Anterior cingulate cortex (tissue), 58 donors: ENCODE measurements at places on chromosomes 2 and 18.
A peak's percentile ranks its signal among the peaks of the same experiment; 100 is the strongest.

DNA sequence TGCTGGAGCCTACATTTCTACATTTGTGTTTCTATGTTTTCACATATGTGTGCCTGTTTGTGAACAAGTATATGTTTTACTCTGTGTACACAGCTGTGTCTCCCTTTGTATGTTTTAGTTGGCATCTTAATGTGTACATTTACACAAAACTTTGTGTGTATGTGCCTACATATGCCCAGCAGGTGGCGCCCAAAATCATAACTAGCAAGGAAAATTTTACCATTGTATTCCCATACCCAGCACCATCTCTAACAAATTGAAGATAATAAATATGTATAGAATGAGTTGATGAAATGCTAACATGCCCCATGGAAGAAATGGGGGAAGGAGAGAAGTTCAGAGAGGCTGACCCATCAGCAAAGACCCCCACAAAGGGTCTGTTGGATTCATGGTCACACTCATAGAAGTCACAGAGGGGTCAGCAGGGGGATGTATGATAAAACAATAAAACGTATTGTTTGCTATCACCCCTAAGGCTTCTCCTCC is 48.1 kb downstream of the PKDCC start:
- peak; percentile 62 for DNase-seq

GRCh38 chr2:18910843-18911242 is 321.5 kb upstream of the NT5C1B start:
- DNase-seq: no peak

GRCh38 chr2:218284106-218284811 is 8.0 kb downstream of the TMBIM1 start:
- no peak for DNase-seq

DNA sequence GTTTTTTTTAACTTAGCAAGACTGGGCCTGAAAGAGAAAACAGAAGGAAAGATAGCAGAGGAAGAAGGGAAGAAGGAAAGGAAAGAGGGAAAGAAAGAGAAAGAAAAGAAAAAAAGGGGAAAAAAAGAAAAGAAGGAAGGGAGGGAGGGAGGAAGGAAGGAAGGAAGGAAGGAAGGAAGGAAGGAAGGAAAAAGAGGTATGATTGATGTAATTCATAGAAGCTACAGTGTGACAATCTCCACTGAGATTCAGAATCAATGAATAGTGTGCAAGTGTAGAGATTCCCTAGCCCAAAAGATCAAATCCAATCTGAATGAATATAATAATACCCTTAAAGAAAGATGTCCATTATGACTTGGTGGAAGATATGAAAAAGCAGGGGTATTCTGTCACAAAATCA is 126.9 kb upstream of the DNAJC10 start:
- no peak for DNase-seq

GRCh38 chr2:51301381-51301780 is 269.4 kb upstream of the NRXN1 start:
- DNase-seq: no peak

GRCh38 chr2:165905854-165906253 is 47.7 kb downstream of the TTC21B start:
- DNase-seq: no peak

DNA sequence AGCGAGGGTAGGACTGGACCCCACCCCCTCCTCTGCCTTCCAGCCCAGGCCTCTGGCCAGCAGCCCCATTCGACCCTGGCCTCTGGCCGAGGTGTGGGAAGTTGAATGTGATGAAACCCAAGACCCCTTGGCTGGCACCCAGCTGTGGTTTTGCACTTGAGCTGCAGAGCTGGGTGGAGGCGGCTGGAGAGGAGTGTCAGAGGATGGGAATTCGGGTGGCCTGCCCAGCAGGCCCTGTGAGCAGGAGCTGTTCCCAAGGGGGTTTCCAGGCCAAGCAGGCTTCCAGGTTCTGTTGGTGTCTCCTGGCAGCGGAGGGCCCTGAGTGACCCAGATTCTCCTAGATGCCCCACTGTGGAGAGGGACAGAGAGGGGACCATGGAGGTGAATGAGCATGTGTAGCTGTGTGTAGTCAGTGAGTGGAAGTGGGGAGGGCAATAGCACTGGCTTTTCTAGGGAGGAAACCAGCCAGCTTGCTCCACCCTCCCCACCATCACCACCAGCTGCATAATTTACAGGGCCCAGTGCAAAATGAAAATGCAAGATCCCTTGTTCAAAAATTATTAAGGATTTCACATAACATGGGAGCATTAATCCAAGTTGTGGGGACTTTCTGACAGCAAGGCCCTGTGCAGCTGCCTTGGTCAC is 172.2 kb upstream of the HAAO start:
- peak; percentile 33 for DNase-seq

GRCh38 chr2:35887146-35887545 is 468.4 kb upstream of the CRIM1 start:
- no peak for DNase-seq

DNA sequence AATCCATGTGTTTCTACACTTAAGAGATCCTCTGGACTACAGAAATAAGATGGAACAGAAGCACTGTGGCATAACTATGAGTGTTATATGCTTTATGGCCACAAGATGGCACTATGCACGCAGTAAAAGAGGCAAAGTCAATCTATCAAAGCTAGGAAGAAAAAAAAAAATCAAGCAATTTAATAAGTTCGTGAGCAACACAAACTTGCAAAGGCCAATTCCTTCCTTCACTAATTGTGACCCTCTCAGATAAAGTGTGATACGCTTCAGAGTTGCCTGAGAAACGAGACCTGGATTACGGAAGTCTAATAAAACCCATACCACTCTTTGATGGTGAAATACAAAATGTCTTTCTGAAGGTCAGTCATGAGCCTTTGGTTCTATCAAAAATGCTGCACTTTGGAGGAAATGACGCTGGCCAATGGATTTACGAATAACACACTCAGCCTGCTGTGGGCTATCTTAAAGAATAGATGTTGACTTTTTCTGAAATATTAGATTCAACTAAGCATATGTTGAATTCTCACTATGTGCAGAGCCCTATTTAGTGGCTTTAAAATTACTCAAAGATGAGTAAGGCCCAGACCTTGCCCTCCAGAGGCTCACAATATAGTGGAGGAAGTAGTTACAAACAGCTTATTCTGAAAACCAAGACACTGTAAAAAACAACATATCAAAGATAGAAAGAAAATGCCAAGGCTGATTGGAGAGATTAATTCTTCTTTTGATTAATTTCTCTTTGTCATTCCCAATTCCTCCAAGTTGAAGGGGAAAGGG is 35.5 kb upstream of the TTR start:
- DNase-seq: peak; percentile 2

GRCh38 chr2:20917287-20917660 is 94.4 kb upstream of the LDAH start:
- no peak for DNase-seq

GRCh38 chr18:57657542-57657941 is 35.9 kb upstream of the NARS1 start:
- no peak for DNase-seq

DNA sequence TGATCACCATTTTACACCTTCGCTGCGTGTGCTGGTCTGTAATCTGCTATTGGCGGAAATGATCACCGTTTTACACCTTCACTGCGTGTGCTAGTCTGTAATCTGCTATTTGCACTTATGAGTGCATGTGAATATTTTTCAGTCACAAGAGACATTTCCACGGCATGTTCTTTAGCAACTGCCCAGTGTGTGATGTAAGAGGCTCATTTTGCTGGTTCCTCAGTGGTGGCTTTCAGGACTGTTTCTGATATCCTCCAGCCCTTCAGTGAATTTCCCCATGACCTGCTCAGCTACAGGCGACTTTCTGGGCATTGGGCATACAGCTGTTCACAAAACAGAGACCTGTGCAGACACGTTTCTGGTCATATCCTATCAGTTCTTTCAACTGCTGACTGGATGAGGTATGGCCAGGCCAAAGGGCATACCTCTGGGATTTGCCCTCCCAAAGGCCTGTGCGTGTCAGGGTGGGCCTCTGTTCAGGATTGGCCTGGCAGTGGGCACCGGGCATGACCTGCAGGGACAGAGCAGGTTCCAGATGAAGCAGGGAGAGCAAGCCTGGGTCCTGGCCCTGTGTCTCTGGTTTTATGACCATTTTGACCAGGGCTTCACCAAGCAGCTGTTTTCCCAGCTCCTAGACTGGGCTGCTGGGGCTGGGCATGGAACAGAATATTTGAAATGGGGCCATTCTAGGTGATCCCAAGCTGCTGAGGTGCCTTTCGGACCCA is 521 bp upstream of the PROM2 start:
- DNase-seq: no peak

GRCh38 chr18:22253156-22253555 is 83.8 kb downstream of the GATA6 start:
- DNase-seq: no peak

DNA sequence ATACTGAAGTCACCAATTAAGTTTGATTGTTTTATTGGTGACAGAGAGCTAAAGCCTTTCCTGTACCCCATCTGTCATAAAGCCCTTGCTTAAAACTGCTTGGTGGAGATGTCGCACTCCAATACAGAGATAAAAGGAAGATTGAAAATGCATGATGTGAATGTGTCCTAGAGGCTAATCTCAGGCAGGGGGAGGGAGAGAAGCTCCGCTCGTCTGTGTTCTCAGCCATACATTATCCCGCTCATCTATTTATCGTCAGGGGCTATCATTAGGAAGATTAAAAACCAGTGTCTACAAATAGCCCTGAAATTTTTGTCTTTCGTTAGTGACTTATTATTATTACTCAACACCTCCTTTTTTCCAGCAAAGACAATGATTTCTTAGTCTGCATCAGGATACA is 110.3 kb downstream of the CMPK2 start:
- no peak for DNase-seq
